Suprapubic skin (tissue), 4 donors: ENCODE measurements at places on chromosomes 6 and 20.
A peak's percentile ranks its signal among the peaks of the same experiment; 100 is the strongest.

DNA sequence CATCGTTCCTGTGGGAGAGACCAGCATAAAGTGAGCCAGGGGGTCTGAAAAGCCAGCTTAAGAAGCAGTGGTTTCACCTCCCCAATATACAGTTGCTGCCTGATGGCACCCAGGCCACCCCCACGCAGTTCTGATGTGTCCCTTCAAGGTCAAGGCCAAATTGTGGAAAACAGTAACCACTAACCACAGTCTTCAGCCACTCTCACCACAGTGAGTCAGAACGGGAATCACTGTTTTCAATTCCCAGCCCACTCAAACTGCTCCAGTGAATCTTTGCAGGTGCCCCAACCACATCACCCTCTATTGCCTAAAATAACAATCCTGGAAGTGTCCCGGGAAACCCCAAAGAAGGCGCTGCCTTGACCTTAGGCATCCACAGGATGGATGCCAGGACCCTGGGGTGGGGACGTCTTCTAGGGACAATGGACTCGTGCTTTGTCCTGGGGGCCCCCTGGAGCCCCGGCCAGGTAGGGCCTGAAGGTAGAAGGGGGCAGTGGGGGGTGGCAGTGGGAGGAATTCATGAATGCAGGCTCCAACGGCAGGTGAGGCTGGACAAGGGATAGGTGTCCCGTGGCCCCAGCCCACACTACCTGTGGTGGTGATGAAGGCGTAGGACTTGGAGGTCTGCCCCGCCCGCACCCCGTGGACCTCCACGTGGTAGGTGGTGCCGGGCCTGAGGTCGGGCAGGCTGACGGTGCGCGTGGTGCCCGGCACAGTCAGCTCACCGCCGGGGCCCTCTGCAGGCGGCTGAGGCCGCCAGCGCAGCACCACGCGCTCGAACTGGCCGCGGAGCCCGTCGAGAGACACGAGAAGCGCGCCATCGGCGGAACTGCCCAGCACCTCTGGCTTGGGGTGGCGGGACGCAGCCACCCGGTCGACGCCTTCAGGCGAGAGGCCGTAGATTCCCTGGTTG, 22.2 kb downstream of the TNXB start:
- peak overlapping the region; percentile 68 for H3K27ac ChIP-seq
- H3K4me3 ChIP-seq: peak overlapping the region; percentile 27
- no peaks in the 10 kb centered on the region for H3K27me3 ChIP-seq
- no peaks in the 10 kb centered on the region for H3K36me3 ChIP-seq
- H3K4me1 ChIP-seq: peaks cover 38% of the 10 kb centered on the region

DNA sequence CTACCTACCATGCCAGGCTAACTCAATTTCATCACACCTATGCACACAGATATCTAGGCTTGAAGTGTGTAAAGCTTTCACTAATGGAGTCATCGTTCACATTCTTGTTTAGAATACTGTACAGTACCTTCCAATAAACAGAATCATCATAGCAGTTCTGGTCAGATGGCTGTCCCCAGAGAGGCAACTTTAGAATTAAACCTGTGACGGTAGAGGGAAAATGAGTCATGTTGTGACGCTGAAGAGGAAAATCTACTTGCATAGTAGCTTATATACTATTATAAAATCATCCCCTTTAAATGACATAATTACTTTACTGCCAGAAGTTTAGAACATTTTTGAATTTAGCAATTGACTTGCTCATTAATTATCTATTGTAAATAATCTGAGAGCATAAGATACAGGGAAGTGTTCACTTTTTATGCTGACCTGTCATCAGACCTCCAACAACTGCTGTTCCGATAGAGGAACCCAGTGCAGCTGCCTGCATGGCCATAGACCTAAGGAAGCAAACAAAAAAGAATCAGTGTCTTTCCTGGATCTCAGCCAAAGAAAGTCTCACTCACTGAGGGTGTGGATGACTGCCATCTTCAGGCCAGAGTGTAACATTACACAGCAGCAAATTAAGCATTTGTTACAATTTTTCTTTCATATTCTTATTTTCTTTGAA, 29.8 kb downstream of the RHAG start:
- no peaks in the 10 kb centered on the region for H3K27me3 ChIP-seq
- no peaks in the 10 kb centered on the region for H3K36me3 ChIP-seq
- no peak overlapping the region for H3K4me3 ChIP-seq
- no peaks in the 10 kb centered on the region for H3K4me1 ChIP-seq
- H3K27ac ChIP-seq: no peak overlapping the region
- no peak for DNase-seq

DNA sequence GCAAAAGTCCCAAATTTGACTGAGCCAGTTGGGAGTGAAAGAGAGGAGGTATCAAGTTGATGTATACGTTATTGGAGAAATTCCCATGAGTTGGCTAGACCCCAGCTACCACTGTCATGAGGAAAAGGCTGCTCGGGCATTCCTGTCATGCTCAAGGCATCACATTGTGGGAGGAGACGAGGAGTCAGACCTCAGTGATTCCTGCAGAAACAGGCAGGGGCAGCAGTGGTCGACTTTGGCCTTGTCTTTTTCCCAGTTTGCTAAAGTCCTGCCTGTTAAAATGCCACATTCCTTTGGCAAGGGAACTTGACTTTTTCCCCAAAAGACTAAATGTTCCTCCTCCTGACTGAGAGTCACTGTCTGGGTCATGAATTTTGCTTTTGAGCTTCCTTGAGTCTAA, 295.5 kb upstream of the HS3ST5 start:
- H3K36me3 ChIP-seq: no peaks in the 10 kb centered on the region
- no peak overlapping the region for H3K27ac ChIP-seq
- no peak overlapping the region for H3K4me3 ChIP-seq
- no peak for DNase-seq
- no peaks in the 10 kb centered on the region for H3K4me1 ChIP-seq

- H3K27me3 ChIP-seq: peaks cover 2% of the 10 kb centered on the region
- H3K36me3 ChIP-seq: no peaks in the 10 kb centered on the region
- H3K4me1 ChIP-seq: no peaks in the 10 kb centered on the region
- no peak for DNase-seq
These were observed 46.8 kb downstream of the KCNB1 start for GRCh38 chr20:49435639-49436038.

DNA sequence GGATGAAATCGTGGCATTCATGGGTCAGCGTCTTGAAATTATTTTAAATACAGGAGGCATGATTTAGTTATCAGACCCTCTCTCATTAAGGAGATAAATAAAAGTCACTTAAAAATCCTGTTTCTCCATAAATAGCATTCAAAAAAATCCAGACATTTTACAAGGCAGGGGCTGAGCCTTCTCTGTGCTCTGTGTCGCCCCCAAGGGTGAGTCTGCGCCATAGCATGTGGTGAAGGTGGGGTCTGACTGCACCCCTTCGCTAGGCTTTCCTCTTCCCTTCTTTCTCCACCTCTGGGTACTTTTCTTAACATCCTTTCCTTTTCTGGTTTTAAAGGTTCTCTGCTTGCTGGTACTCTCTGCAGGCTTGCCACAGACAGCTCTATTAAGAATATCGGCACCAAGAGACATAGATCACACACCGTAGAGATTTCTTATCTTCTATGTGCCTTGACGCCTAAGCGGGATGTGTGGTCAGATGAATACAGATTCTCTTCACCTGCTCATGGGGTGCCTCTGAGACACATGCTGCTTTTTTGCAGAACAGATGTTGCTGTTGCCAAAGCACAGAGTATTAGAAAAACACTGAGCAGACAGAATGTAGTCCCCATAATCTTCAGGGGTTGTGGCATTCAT, 20.1 kb upstream of the FAM209A start:
- H3K36me3 ChIP-seq: peaks cover 6% of the 10 kb centered on the region
- no peak overlapping the region for H3K27ac ChIP-seq
- no peak for DNase-seq
- H3K27me3 ChIP-seq: no peaks in the 10 kb centered on the region

DNA sequence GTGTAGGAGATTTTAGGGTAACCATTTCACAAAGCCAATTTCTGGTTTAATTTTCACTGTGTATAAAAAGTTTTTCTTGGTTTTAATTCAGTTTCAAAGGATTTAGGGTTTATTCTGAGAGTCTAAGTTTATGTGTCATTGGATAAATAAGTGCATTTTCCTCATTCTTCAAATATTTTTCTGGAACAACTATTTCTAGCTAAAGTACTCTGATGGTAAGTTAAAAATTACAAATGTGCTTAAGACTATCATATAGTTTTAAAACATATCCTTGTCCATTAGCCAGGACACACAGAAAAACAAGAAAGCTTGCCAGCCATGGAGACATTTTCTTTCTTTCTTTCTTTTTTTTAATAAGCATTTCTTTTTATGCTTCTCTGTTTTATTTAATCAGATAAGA, 333.0 kb downstream of the RFPL4B start:
- no peak for DNase-seq
- H3K27ac ChIP-seq: no peak overlapping the region
- no peaks in the 10 kb centered on the region for H3K36me3 ChIP-seq
- H3K27me3 ChIP-seq: no peaks in the 10 kb centered on the region
- H3K4me1 ChIP-seq: no peaks in the 10 kb centered on the region
- H3K4me3 ChIP-seq: no peak overlapping the region
